ENCODE measurements at places on chromosomes 11 and 22.

DNA sequence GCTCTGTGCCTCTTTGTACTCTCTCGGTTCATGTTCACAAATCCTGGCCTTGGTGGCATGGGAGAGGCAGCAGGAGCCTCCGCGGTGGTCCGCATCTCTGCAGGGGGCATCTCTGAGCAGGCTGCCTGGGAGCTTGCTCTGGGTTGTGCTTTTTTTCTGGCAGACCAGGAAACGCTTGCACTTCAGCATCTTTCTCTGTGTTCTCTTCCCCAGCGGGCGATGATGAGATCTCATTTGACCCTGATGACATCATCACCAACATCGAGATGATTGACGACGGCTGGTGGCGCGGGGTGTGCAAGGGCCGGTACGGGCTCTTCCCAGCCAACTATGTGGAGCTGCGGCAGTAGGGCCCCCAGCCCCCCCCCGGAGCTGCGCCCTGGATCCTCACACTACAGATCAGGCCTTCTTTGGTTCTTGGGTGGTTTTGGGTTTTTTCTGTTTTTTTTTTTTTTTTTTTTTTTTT lies 36.5 kb downstream of the CTTN start:
- no peak for DNase-seq

- no peak for DNase-seq
These were observed 43.4 kb downstream of the WEE1 start for GRCh38 chr11:9616858-9617257.

GRCh38 chr22:31602259-31602952 lies 59.6 kb downstream of the PISD start:
- peak; percentile 61 for DNase-seq

- no peak for DNase-seq
These were observed 14.5 kb downstream of the HSPA8 start for GRCh38 chr11:123047266-123047946.

DNA sequence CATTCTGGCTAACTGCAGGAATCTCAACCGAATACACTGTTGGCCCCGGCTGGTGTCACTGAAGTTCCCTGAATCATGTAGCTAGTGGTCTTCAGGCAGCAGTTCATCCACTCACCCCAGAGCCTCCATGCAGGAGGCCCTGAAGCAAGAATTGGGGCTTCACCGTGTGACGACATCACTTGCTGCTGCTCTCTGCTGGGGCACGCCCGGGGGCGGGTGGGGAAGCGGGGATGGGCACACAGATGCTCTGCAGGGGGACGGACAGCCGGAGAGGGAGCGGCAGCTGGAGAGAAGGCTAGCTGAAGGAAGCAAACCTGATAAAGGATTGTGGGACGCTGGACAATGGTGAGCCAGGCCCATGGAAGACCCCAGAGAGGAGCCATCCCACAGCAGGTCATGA lies 17.0 kb downstream of the B3GAT1 start:
- no peak for DNase-seq

- no peak for DNase-seq
These were observed 29.6 kb upstream of the MMP20 start for GRCh38 chr11:102654761-102655160.

GRCh38 chr11:16082095-16083055 lies 274.0 kb downstream of the SOX6 start:
- no peak for DNase-seq

GRCh38 chr11:2250041-2250440 lies 20.3 kb downstream of the ASCL2 start:
- no peak for DNase-seq

Data from stromal cell of bone marrow (primary cell).